ENCODE measurements at places on chromosomes 16 and 17. TPM values are rescaled to one million over a fixed set of nuclear protein-coding genes. Genes with fewer than 3 reads are reported as not detected.

DNA sequence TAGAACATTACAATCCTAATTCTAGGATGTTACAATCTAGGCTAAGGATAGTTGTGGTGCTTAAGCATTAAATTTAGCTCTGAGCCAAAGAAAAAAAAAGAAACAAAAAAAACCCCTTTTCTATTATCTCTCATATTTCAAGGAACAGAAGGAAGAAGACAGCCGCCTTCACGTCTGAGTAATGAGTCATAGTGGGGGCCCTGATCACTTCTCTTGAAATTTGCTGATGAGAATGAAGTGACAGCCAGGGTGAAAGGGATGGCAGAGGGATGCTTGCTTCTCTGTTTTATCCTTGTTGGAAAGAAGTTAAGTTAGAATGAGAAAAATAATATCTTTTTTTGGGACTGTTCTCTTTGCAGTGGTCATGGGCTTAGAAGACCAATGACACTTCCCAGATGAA is 82.6 kb upstream of the MPHOSPH6 start:
- DNase-seq, result no peak

The CCL13 gene
- 14.6 TPM for total RNA-seq

DNA sequence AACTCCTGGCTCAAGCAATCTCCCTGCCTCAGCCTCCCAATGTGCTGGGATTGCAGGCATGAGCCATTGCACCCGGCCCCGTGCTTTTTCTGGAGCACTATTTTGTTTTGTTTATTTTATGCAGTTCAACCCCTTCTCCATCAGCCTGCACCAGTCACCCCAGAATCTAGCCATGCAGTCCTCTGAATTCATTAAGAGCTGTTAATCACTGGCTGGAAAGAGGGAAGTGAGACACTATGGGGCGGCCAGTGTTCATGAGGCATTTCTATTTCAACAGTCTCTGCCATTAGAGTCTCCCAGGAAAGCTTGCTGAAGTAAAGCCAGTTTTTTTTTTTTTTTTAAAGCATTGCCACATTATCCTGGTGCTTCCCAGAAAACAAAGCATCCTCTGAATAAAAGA is 1.7 kb downstream of the VWA3A start:
- DNase-seq, result no peak

DNA sequence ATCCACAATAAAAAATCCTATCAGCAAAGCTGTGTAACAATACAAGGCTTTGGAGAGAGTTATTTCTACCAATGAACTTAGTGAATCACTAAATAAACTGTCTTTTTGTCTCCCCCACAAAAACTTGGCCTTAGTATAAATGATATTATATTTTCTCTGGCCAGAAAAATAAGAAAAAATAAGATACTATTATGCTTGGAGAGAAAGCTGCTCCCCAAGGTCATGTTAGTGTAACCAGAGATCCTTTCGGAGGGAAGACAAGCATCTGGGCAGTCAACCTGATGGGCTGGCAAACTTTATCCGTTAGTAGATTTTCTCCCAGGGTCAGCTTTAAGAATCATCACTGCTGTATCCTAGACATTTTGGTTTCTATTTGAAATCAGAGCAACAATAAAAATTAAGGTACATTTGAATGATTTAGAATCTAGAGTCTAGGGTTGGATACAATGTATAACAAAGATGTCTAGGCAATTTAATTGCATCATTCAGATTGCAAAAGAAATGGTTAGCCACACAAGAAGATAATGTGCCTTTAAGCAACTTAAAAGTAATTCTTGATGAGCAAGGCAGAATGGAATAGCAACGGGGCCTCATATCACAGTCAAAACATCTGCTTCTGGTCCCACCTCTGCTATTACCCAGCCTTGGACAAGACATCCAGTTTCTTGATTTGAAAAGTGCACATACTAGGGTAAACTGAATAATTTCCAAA is 280.4 kb downstream of the SLC39A11 start:
- DNase-seq, result no peak

The OR4D1 gene
- not detected for total RNA-seq

DNA sequence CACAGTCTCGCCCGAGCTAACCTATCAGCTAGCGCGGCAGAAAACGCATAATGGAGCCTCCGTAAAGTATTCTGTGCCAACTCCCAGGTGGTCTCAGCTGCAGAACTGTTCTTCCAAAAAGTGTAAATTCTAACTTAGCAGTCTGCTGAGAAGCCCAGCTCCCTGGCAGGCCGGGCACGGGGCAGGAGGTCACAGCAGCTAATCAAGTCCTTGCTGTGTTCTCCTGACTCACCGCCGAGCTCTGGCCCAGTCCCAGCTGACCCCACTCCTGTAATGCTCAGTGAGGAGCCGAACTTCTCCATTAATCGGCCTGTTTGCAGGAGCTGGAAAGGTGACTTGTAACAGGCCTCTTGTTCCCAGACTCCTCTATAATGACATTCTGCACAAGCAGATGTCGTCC is 193.3 kb downstream of the IRX3 start:
- DNase-seq, result no peak

The LRRC37A gene
- 3.3 TPM for total RNA-seq

GRCh38 chr16:23435500-23435899 is 17.5 kb downstream of the COG7 start:
- DNase-seq, result peak; percentile 80

- DNase-seq, result no peak
These were observed 82.3 kb downstream of the TBC1D16 start for GRCh38 chr17:79953335-79953734.

- peak; percentile 83 for DNase-seq
These were observed 11.8 kb downstream of the SYT17 start for GRCh38 chr16:19179546-19180490.

The CD300LF gene
- total RNA-seq, result 66.2 TPM

GRCh38 chr17:586920-587685 is 127.5 kb downstream of the VPS53 start:
- no peak for DNase-seq

DNA sequence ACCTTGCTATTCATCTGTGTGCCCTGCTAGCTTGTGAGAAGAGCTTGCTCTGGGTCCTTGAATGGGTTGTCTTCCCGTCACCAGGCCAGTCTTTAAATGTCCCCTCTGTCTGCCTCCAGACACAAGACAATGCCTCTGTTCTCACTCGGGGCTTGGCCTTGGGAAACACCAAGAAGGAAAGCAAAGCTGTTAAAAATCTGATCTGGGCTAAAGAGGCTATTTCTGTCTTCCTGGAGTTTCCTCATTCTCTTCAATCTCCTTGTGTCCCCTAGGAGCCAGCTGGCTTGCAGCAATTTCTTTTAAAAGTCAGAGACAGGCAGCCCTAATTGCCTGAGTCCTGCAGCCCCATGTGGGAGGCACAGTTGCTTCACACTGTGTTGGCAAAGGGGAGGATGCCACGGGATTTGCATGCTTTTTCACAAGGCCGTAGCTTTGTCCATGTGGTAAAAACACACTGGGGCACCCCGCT is 2.5 kb downstream of the DNAI2 start:
- DNase-seq, result no peak

- DNase-seq, result no peak
These were observed 6.1 kb upstream of the DRC7 start for GRCh38 chr16:57688487-57688986.

- DNase-seq, result no peak
These were observed 55.9 kb downstream of the CDK12 start for GRCh38 chr17:39517224-39517623.

The MT1G gene
- 25.3 TPM for total RNA-seq

DNA sequence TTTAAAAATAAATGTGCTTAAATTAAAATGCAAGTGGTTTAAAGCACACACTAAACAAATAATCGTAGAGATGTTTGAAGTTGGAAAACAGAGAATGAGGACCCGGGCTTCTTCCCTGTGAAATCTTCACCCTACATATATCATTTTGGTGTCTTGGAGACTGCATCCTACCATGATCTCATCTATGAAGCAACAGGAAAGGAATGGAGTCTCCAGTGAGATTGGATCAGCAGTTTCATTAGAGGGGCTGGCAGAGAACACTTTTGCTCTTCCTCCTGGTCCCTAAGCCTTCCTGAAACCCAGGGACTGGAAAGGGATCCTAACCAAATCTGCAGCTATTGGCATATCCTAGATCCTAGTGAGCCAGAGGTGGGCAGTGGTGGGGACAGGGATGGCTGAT is 85.0 kb downstream of the GRIN2A start:
- no peak for DNase-seq

GRCh38 chr16:67305216-67306071 is 21.1 kb downstream of the KCTD19 start:
- DNase-seq, result no peak

Data from lower lobe of right lung (tissue), 2 donors.